IMR-90 (cell line): ENCODE measurements at places on chromosomes 16 and 17. TPM values are rescaled to one million over a fixed set of nuclear protein-coding genes. Genes with fewer than 3 reads are reported as not detected.

HOXB1 gene
- not detected in 2 replicates for total RNA-seq

FBXW10B gene
- total RNA-seq, result under 0.01 and 0.28 TPM in 2 replicates

DNA sequence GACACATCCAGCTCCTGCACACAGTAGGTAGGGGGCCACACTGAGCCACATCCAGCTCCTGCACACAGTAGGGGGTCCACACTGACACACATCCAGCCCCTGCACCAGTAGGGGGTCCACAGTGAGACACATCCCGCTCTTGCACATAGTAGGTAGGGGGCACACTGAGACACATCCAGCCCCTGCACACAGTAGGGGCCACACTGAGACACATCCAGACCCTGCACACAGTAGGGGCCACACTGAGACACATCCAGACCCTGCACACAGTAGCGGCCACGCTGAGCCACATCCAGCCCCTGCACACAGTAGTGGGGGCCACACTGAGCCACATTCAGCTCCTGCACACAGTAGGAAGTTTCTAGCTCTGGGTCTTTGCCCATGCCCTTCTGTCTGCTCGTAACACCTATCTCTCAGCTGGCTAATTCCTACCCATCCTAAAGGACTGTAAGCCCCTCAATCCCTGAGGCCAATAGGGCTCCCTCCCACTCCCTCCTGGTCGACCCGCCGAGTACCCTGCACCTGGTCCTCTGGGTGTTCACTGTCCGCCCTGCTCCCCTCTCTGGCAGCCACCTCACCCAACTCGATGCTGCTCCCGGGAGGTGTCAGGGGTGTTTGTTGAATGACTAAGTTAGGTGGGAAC, 9.4 kb upstream of the ATP2A3 start:
- DNase-seq, result no peak

DHRS7C gene
- total RNA-seq, result not detected in 2 replicates

DNA sequence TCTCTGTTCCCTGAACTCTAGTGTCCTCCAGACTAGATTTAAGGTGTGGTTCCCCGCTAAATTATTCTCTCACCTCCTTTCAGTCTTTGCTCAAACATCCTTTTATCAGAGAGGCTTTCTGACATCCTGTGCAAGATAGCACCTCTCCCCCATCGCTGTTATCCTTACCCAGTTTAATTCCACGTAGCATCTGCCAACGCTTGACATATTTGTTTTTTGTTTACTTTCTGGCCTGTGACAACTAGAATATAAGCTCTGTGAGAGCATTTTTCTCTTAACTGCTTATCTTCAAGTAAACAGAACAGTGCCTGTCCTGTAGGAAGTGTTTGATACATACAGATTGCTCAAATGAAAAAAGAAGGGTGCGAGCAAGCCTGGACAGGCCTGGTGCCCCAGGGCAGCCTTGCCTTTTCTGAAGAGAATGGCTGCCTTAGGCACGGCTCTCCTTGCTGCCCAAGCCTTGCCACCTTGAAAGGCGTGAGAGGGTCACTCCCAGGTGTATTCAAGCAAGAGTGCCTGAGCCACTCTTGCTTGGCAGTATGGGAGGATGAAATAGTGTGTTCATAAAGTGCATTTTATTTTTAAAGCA, 9.7 kb downstream of the DYNLL2 start:
- no peak for DNase-seq
